ENCODE measurements at places on chromosomes 5 and 9.
A peak's percentile ranks its signal among the peaks of the same experiment; 100 is the strongest.

- no peak for DNase-seq
Observed at GRCh38 chr5:153797484-153797883, 241.2 kb downstream of the FAM114A2 start.

DNA sequence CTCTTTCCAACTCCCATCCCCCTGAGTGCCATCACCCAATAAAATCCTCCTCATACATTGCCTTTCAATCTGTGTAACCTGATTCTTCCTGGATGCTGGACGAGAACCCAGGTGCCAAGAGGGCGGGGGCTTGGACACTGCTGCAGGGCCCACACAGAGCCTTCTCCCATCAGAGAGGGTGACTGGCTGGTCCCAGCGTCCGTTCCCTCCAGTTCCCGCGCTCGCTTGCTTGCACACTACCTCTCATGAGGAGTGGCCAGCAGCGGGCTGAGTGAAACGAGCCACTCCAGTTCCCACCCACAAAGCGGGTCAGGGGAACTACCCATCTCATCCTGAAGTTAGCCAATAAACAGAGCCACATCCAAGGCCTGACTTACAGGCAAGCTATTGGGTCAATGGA, 602.6 kb upstream of the ADAMTS16 start:
- DNase-seq, result no peak

DNA sequence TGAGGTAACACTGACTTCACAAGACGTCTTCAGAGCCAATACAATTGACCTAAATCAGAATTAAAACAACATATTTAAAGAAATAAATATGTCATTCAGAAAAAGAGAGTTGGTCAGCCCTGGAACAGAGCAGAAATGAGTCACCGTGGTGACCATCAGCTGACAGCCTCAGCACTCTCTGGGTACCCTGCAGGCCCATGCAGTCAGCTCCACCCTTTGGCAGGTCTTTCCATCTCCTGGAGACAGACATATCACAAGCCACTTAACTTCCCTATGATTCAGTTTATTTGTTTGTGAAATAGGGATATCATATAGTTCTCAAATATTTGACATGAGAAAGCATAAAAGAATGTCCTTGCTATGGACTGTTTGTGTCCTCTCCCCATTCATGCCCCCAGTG, 151.6 kb upstream of the MEF2C start:
- DNase-seq, result no peak

- DNase-seq, result peak; percentile 48
Observed at GRCh38 chr5:139481122-139481533, 1.4 kb downstream of the STING1 start.

GRCh38 chr9:135994501-135995192, 33.5 kb upstream of the UBAC1 start:
- no peak for DNase-seq

DNA sequence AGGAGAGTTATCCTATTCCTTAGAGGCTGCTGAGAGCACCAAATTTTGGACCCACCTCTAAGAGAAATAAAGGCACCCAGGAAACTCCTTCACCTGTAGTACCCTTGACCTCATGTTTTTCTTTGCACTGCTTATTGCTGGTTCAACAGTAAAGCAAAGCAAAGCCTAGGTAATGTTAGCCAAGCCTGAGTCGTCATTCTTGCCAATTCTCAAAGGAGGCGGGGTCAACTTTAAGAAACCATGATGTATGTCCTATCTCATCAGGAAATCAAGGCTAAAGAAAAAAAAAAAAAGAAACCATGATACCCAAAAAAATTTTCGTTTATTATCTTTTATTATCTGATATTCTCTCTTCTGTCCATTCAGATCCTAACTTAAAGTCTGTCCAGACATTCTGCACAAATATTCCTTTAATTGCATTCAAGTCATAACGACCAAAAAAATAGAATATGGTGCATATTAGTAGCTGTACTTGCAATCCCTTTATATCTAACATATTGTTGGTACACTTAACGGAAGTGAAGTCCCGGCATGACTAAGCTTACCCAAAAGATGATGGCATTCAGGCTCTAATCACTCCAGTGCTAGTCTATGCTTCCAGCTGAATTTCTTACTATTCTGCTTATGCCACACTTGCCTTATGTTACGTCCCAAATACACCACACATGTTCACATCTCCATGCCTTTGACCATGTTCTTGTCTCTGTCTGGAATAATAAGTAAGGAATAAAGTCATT, 1.8 kb downstream of the AUH start:
- no peak for DNase-seq

DNA sequence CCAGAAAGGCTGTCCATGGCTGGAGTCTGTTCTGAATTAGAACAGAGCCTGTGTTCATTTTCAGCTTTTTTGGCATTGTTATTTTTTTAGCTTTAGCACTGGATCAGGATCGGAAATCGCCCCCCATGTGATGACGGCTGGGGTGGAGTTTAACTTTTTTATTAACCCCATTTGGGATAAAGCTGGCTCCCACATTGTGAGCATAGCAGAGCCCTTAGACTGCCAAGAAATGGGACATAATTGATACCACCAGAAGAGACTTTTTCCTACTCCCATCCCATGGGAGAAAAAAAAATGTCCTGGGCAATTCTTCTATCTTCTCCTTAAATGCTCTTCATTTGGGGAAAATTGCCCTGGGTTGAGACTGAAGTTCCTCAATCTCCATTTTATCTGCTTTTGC, 52.4 kb downstream of the SLIT3 start:
- no peak for DNase-seq

DNA sequence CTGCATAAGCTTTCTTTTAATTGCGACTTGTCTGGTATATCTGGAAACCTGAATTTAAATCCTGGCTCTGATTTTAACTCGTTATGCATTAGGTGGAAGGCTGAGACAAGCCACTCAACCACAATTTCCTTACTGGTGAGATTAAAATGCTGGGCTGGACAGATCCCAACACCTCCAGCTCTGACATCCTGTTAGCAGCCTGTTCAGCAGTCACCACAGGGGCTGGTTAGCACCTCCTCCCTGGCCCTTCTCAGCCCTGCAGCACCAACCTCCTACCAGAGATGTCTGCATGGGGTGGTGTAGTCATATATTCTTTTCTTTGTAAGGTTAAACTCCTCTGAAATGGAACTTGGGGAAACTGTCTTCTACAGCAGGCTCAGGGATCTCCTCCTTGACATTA, 156.5 kb upstream of the NFIL3 start:
- DNase-seq, result no peak

GRCh38 chr5:2680979-2681378, 70.5 kb downstream of the IRX2 start:
- DNase-seq, result no peak

- no peak for DNase-seq
Observed at GRCh38 chr5:179837076-179838011, 16.6 kb downstream of the SQSTM1 start.

GRCh38 chr9:36866840-36867239, 167.2 kb downstream of the PAX5 start:
- no peak for DNase-seq

- no peak for DNase-seq
Observed at GRCh38 chr5:116554764-116555163, 19.9 kb downstream of the SEMA6A start.

GRCh38 chr9:124869466-124869985, 7.6 kb downstream of the ARPC5L start:
- DNase-seq, result peak; percentile 40

DNA sequence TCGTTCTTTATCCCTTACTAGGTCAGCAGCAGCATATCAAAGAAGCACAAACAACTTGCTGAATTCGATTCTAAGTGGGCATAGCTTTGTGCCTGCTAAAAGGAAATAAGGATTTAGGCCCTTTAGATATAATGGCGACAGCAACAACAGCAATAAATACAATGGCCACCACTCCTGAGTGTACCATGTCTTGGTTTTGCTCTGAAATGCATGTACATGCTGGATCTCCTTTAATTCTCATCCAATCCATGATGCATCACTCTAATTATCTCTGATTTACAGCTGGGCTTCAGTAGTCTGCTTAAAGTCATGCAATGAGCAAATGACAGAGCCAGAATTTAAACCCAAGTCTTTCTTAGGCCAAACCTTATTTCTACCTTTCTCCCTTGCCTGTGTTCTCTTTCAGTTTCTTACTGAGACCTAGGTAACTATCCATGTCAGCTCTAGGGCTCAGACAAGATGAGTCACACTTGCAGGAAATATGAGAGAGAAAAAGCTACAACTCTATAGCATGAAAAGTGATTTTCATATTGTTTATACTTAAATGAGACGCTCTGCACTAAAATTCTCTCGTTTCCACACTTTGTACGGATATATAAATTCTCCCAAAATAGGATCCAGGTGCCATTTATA, 111.8 kb downstream of the HMHB1 start:
- no peak for DNase-seq

GRCh38 chr5:6705088-6705487, 8.1 kb upstream of the TENT4A start:
- DNase-seq, result no peak

- DNase-seq, result no peak
Observed at GRCh38 chr5:72633649-72634048, 126.4 kb upstream of the ZNF366 start.

- DNase-seq, result no peak
Observed at GRCh38 chr5:142810743-142811290, 40.6 kb downstream of the ARHGAP26 start.

DNA sequence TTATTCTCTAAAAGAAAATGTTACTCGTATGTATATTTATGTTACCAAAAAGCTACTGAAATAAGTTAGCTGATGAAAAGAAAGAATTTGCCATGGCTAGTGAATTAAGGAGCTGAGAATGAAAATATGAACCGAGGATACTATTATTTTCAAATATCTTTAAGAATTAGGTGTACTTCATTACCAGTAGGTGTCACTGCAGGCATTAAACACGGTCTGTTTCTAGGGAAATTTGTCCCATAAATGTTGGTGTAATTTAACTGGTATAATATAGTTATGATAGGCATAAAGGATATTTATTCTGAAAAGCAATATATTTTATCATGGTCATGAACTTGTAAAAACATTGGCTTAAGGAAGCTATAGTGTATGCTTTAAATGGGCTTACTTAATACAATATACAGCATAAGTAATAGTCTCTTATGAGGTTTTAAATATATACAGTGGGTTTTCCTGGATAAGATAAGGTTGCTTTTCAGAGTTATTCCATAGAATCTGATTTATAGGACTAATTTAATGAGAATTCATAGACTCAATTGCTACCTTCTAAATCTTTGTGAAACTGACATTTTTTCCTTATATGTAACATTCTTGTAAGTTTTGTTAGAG, 72.4 kb upstream of the MPDZ start:
- no peak for DNase-seq

DNA sequence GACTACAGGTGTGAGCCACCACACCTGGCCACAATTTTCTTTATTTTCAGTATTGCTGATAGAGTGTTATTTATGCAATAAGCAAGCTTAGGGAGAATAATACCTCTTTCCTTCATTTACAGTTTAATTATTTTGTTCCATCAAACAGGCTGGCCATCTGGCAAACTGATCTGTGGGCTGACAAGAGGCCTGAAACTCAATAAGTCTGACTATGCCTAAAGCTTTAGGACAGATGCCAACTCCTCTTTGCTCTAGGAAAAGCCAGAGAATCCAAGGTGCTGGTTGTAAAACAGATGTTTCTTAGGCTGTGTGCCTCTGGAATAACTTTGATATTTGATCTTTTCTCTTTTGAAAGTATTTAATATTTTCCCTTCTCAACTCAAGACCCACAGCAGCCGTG, 98.4 kb downstream of the TARS1 start:
- no peak for DNase-seq

GRCh38 chr9:69874301-69875060, 53.9 kb downstream of the CFAP95 start:
- DNase-seq, result no peak

- no peak for DNase-seq
Observed at GRCh38 chr5:138545919-138546562, 3.0 kb upstream of the ETF1 start.

GRCh38 chr5:51201024-51201423, 182.2 kb upstream of the ISL1 start:
- no peak for DNase-seq

DNA sequence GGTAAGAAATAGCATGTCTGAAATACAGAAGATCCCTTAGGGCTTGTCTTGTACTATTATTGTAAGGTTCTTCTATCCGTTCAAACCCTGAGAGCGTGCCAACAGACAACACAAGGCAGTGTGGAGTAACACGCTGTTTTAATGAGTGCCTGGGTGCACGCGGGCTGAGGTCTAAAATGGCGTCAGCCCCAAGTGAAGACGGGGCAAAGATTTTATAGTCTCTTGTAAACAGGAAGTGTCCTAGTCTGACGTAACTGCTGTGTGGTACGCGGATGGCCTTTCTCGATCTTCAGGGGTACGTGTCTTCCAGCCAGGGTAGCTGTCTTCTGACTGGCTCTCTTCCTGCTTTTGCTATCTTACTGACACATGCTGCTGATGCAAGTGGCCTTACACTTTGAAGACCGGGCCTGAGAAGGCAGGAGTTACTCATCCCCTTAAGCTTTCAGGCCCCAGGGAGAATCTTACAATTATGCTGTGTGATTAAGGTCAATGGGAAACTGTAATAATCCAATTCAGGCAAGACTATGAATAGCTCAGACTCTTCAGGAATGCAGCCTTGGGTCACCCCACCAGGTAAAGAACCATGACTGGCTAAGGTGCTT, 1812.0 kb upstream of the CDH9 start:
- DNase-seq, result no peak

DNA sequence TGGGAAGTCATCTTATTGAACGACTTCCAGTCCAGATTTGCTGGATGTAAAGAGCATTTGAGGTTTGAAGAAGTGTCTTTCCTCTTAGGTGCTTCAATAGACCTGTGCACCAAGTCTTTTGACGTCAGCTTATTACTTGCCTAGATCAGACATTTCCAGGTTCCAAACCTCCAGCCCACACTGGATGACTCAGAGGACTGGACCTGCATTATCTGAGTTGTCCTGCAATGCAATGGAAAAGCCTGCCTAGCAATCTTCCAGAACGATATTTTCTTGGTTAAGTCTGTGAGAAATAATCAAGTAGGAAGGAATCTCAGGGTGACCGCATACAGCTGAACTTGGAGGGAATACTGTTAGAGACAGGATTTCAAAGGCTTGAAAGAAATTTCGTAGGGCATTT, 147.2 kb upstream of the MOCS2 start:
- DNase-seq, result no peak

DNA sequence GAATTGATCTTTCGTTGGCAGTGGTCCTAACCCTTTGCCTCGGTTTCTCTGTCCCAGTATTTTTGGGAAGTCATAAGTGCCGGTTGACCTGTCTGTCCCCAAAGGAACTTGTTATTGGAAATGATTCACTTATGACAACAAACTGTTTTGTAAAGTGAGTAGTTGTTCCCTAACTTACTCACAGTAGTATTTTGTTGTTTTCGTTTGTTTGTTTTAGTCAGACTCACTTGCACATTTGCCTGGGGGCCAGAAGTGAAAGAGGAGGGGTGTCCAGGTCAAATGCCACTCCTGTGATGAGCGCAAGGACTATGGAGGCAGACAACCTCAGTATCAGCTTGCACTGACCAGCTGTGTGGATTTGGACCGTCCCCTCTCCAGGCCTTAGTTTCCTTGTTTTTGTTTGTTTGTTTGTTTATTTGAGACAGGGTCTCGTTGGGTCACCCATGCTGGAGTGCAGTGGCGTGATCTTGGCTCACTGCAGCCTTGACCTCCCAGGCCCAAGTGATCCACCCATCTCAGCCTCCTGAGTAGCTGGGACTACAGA, 47.3 kb downstream of the ANKRD55 start:
- no peak for DNase-seq

Data from activated CD4-positive, alpha-beta T cell treated with anti-CD3 and anti-CD28 coated beads, Interleukin-2, amount 50 U/mL, for 1 hour (primary cell).